ENCODE measurements at places on chromosomes 3 and 15.

DNA sequence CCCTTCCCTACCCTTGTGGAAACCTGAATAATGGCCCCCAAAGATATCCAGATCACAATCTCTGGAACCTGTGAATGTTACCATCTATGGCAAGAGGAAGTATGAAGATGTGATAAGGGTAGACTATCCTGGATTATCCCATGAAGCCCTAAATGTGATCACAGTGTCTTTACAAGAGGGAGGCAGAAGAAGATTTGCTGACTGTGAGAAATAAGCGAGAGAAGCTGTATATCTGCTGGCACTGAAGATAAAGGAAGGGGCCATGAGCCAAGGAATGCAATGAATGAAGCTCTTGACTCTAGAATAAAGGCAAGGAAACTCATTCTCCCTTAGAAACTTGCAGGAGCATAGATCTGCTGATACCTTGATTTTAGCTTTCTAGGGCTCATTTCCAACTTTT, 39.1 kb downstream of the SOX14 start:
- no peak for DNase-seq

GRCh38 chr15:46644501-46645481, 1010.0 kb downstream of the SQOR start:
- DNase-seq: no peak

DNA sequence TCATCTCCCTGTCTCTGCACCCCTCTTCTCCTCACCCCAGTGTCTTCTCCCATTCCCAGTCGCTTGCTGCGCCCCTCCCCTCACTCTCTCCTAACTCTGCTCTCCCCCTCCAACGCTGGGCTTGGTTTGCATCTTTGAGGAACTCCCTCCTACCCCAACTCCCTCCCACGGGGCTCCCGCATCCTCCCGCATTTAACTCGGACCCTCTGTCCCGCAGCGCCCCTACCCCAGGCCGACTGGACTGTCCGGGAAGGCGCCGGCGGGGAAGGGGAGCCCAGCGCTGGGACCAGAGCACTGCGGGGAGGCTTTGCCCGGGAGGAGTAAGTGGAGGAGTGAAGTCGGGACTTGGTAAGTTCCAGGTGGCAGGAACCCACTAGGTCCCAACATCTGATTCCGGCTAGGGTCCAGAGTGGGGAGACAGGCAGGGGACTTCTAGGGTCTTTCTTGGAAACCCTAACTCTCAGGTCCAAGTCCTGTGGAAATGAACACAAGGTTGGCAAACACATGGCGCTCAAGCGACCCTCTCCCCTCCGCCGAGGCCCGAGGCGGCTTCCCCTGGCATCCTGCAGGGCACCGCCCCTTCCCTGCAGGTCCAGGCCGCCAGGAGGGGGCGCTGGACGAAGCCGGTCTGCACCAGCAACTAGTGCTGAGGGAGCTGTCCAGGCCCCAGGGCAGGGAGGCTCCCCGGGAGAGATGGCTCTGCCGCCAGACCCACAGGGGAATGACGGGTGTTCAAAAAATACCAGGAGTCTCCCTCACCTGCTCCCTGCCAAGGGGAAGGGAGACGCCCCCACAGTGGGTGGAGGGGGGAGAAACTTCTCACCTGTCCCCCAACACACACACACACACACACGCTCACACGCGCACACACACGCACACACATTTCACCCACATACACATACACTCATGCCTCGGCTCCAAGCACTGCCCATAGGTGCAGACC, 53.2 kb downstream of the LHFPL4 start:
- peak; percentile 37 for DNase-seq

GRCh38 chr15:36996538-36997181, 103.7 kb downstream of the MEIS2 start:
- DNase-seq: no peak

DNA sequence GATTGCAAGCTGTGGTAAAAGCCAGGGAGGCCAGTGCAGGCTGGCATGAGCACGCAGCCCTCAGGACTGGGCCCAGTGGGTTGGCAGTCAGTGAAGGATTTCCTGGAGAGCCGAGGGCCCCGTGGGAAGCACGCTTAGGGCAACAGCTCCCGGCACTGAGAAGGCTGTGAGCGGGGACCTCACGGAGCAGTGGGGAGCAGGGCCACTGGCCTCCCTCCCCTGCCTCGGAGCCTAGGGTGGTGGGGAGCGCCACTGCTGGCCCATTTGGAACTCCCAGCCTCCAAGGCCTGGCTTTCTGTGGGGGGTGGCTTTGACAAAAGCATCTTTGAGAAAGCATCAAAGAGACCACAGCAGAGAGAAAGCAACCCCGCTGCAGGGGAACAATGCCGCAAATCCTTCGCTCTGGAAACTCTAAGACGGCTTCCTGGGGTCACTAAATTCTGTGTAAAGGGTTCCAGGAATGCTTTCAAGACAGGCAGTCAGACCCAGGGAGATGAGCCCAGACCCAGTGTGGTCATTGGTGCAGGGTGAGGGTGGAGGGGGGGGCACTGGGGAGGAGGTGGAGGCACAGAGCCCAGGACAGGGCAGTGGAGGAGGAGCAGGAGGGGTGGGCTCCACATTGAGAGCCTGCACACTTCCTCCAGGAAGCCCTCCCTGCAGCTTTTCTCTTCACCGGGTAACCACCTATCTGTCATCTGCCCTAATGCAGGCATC, 9.5 kb upstream of the APBA2 start:
- no peak for DNase-seq

DNA sequence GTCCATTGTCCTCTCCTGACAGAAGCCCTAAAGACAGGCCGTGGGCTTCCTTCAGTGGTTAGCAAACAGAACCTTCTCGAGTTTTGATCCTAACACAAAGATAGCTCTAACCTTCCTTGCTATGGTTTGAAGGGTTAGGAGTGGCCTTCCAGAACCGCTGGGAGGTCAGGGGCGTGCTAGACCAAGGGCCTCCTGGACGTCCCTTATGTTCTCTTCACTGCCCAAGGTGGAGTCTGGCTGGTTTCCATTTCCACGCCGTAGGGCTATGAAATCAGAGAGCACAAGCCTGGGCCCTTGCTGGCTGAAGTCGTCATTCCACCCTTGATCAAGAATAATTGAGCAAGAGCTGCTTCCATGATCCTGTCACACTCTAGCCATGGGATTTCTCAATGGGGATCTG, 475.1 kb downstream of the SHQ1 start:
- DNase-seq: no peak

- no peak for DNase-seq
Observed at GRCh38 chr3:155026999-155027591, 53.0 kb upstream of the MME start.

DNA sequence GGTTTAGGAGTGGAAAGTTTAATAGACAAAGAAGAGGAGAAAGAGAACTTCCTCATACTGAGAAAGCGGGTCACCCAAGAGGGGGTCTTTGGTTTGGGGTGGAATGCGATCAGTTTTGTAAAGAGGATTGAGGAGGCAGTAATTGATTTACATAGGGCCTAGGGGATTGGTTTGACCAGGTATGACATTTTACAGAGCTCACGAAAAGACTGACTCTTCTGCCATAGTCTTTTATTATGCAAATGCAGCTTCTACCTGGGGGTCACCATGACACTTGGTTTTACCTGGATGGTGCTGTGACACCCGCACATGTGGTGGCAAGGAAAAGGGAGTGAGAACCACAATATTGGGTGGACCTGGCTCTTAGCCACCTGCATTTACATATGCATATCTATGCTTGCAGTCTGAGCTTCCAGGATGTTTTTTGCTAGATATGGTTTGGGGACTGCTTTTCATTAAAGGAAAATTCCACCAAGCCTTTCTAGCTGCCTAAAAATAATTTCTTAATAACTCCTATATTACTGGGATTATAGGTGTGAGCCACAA, 6.9 kb upstream of the NME9 start:
- no peak for DNase-seq

- no peak for DNase-seq
Observed at GRCh38 chr3:18712713-18713576, 287.8 kb upstream of the SATB1 start.

- no peak for DNase-seq
Observed at GRCh38 chr3:99508191-99508590, 130.2 kb upstream of the COL8A1 start.

- DNase-seq: no peak
Observed at GRCh38 chr3:190175490-190175889, 54.8 kb upstream of the P3H2 start.

GRCh38 chr3:193857996-193858395, 265.0 kb downstream of the OPA1 start:
- DNase-seq: no peak

- DNase-seq: no peak
Observed at GRCh38 chr3:114314282-114314681, 20.5 kb downstream of the TIGIT start.

DNA sequence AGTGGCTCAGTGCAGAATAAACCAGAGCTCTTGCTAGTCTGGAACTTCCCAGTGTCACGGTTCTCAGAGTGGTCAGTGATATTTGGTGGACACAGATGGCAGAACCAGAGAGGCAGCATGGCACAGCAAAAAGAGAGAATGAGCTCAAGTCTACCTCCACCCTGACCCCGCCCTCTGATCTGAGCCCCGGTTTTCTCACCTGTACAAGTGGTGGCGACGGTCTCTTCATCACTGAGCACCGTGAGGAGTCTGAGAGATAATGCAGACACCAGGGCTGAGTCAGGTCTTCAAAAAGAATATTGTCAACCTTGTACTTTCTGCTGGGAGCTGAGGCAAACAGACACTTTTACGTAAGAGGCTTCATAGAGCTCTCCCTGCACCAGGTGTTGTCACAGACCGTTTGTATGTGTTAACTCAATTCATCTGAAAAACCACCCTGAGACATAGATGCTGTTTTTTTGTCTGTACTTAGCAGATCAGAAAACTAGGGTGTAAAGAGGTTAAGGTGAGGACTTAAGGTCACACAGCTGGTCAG, 13.2 kb downstream of the FGD5 start:
- no peak for DNase-seq

DNA sequence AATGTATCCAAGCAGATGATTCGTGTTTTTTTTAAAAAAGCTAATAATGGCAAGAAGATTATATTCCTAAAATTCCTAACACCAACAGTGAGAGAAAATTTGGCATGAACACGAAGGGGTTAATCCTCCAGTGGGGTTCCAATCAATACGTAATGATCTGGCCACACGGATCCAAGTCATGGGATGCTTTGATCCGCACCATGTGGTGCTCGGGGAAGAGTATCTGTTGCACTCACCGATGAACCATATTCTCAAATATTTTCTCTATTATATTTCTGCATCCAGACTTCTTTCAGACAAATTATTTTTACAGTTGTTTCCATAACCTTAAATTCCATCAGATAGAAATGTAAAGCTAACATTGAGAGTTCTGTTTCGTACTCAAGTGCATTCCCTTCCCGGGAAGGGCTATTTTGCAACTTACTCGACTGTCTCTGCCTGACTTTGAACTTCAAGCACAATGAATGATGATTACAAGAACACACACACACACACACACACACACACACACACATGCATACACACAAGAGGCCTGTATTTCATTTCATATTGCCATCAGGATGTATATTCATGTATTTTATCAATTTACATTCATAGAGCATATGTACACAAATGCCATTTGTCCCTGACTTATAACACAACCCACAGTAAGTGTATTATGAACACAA, 567.2 kb downstream of the FOXP1 start:
- no peak for DNase-seq

- no peak for DNase-seq
Observed at GRCh38 chr15:59662260-59662659, 4.9 kb upstream of the GTF2A2 start.

GRCh38 chr3:148763986-148764935, 63.4 kb upstream of the CPB1 start:
- no peak for DNase-seq

DNA sequence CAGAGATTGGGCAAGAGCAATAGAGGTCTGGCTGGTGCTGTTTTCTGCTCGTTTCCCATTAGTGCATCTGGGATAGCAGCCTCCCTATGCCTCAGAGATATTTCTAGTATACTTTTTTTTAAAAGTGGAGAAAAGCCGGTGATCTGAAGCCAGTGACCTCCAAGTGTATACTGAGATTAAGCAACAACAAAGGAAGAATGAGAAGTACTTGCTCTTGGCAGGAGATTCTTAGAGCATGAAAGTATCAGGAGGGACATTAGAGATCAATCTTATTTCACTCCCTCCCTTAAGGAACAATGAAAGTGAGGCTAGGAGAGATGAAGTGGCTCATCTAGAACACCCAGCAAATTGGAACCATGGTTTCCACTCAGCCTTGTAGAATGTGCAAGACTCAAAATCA, 423.3 kb downstream of the SOX2 start:
- no peak for DNase-seq
